Putamen (tissue), 1 donor: ENCODE measurements at places on chromosomes 6 and 20.

DNA sequence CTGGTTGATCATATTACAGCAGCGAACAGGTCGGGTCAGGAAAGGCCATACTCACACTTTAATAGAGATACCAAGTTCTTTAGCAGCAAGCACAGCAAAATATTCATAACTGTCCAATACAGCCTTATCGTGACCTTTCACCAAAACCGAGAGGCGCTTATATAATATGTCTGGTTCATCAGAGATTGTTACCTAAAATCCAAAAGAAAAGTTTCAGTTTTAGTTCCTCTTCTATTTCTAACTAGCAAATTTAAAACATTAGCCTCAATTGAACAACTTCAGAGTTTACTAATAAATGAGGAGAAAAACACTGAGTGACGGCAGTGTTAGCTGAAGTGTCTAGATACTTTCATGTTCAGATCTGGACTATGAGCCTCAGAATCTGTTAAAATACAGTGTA is 5.9 kb downstream of the MRPS10 start:
- no peak for DNase-seq

DNA sequence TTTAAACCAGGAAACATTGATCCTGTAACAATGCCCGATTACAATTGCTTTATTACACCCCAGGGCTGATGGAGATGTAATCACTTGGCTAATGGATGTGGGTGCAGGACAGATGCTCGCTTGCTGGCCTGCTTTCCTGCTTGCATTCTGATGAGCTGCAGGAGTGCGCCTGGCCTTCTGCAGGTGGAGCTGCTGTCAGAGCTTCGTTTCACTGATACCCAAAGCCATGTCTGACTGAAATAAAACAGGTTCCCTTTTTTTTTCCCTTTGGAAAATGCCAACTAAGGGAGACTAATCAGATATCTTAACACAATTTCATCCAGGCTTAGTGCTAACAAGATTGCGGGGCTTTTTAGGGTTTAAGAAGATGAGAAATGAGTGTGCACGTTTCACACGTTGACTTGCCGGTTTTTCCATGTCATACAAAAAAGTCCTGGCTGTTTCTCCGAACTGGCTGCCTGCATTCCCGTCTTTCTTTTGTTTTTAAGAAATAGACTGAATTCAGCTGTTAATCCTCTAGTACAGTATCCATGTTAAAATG is 60.7 kb downstream of the VAPB start:
- no peak for DNase-seq

- DNase-seq, result no peak
Observed at GRCh38 chr6:142009647-142010046, 123.1 kb upstream of the GJE1 start.

DNA sequence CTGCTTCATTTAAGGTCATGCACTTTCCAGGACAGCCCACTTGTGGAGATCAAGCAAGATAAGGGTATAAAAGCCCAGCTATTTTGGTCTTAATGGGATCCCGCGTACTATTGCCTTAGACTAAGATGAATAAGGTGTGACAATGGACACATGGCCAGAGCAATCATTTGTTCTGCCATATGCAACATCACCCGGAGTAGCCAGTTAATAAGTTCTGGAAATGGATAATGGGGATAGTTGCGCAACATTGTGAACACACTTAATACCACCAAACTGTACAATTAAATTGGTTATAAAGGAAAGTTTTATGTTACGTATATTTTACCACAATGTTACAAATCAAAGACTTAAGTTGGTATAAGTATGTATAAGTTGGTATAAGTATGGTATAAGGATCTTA is 674.5 kb downstream of the HDGFL1 start:
- no peak for DNase-seq

DNA sequence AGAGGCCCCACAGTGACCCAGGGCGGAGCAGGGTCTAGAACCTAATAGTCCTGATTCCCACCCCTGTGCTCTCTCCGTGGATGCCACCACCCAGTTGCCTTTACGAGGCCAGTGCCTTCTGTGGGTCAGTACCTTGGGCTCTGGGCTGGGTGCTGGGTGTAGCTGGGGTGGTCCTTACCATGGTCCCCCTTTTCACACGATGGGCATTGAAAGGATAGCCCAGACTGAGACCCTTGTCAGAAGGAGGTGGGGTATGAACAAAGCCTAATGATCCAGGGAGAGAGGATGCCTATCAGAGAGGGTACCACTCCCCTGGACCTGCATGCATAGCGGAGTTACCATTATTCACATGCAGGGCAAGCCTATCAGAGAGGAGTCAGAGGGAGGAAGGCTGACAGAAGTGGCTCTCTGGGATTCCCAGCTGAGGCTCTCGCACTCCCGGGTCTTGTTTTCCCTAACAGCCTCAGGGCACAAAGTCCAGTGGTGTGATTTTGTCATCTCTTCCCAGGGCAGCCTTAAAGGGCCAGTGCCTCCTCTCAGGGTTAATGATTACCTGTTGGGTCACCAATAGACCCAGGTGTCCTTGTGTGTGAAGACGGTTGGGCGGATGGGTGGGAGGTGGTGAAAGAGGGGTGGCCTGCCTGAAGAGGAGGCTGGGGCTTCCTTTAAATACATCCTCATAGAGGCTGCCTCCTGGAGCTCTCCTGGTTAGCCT is 36.2 kb downstream of the VEGFA start:
- no peak for DNase-seq

- DNase-seq, result no peak
Observed at GRCh38 chr20:21873291-21873690, 167.8 kb downstream of the PAX1 start.

- DNase-seq, result no peak
Observed at GRCh38 chr6:115668211-115668610, 392.5 kb downstream of the FRK start.

- no peak for DNase-seq
Observed at GRCh38 chr6:337805-338368, 45.6 kb downstream of the DUSP22 start.

DNA sequence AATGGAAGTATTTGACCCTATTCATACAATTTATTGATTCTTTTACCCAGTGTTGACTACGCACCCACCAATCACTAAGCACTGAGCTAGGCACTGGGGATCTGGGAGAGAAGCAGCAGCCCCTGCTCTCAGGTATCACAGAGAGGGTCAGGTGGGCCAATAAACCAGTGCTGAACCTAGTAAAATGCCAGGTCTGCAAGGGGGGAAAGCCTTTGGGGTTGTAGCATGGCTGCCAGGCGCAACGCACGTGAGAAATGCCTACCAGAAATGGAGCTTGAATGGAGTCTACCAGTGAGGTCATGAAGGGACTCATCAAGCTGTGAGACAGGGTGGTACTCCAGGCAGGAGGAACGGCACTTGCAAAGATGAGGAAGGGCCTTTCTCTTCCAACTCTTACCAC is 313.6 kb downstream of the GMDS start:
- no peak for DNase-seq

GRCh38 chr6:146770965-146771735 is 172.4 kb downstream of the ADGB start:
- DNase-seq, result peak; percentile 1

- DNase-seq, result peak; percentile 24
Observed at GRCh38 chr6:137117581-137117980, 55.9 kb downstream of the IL22RA2 start.

DNA sequence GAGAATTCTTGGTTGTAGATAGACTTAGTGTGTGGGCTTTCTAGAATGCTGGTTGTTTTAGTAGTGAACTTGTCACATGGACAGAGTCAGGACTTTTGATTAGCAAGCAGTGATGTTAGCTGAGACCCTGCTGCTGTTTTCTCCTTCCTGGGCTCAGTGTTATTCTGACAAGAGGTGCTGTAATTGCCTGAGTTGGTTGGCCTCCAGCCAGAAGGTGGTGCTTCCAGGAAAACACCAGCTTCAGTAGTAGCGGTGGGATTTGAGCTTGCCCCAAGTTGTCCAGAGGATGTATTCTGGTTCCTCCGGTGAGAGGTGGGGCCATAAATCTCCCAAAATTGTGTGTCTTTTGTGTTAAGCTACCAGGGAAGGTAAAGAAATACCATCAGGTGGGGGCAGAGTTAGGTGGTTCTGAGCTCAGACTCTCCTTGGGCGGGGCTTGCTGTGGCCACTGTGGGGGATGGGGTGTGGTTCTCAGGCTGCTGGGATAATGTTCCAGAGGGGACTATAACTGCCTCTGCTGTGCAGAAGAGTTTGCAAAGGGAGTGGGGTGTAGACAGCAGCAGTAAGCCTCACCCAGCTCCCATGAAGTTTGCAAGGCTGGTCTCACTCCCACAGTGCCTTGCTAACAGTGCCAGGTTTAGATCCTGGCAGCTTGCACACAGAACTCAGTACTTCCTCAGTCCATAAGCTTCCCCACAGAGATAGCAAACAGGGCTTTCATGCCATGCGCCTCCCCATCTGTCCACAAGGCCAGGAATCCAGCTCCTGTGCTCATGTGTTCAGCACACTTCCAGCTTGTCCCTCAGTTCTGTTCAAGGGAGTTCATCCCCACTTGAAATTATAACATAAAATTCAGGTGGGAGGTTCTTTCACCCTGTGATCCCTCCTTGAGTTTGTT is 278.4 kb upstream of the PTCHD4 start:
- DNase-seq, result no peak

- no peak for DNase-seq
Observed at GRCh38 chr6:42942444-42942843, 13.2 kb downstream of the CNPY3 start.
